Testis (tissue), 5 donors: ENCODE measurements at places on chromosomes 6 and 20.
A peak's percentile ranks its signal among the peaks of the same experiment; 100 is the strongest.

DNA sequence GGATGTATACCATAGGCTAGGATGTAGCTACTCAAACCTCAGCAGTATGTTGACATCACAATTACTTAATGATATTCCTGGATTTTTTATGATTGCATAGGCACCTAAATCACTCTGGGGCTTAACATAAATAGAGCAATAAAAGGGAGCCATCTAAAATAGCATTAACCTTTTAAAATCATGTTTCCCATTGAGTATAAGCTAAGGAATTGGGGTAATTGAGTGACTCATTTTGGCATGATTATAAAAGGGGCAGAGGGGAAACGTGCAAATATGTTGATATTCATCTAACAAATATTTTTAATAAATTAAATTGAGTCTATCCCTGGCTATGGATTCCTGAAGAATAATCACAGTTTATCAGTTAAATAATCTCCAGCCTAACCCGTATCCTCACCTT, 74.0 kb upstream of the ADGRF1 start:
- no peak for DNase-seq

DNA sequence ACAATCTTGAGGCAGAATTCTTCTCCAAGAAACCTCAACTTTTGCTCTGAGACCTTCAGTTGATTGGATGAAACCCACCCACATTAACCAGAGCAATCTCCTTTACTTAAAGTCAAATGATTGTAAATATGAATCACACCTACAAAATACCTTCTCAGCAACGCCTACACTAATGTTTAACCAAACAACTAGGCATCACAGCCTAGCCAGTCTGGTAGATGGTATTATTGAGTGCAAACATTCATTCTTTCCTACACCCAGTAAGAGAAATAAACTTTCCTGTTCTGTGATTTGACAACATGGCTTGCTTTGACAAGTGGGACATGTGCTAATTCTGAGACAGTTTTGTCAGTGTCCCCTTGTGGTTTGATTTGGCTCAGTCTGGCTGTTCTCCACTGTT, 252.2 kb downstream of the HACE1 start:
- DNase-seq, result no peak

DNA sequence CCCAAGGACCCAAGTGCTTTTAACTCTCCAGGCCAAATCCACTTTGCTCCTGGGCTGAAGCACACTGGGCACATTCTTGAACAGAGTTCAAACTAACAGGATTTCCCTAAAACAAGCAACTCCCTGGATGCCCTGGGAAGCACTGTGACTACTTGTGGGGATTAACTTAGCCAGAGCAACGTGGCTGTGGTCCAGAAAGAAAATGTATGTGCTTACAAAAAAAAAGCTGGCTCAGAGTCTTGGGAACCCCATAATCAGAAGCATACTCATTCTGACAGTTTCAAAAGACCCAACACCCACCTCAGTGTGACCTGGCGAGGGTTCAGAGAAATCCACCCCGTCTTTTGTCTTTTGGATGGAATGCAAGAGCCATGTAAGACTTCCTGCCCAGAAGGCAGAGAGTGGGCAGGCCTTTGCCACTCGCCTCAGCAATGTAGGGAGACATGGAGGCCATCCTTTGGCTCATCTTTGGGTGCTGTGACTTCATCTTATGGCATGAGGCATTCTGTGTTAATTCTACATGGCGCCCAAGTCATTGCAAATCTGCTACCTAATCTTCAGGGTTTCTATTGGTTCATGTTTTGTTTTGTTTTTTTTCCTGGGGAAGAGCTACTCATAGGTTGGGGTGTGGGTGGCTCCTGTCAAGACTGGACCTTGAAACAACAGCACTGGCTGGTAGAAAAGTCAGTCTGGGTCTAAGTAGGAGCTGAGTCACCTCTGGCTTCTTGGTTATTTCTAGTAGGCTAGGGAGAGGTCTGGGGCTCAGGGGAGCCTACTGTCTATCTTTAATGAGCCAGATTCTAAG, 248.6 kb upstream of the SUPT3H start:
- no peak for DNase-seq

DNA sequence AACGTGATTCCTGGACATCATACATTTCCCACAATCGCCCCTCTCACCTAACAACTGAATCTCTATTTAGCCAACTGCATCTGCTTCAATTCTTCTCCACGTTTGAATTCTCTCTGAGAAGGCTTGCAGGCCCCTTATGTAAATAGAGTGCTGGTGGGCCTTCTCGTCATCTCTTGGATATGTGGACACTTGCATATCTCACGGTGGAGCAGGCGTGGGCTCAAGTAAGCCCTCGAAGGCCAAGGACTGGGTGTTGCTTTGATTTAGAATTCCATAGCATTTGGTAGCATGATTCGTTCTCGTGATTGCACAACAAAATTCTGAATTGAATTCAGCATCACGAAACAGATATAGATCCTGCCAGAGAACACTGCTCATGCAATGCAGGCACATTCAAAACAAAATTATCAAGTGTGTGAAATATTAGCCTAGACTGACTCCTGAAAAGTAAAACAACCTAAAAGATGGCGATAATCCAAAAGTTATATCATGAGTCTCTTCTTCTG, 613.6 kb downstream of the TFAP2A start:
- DNase-seq, result no peak

DNA sequence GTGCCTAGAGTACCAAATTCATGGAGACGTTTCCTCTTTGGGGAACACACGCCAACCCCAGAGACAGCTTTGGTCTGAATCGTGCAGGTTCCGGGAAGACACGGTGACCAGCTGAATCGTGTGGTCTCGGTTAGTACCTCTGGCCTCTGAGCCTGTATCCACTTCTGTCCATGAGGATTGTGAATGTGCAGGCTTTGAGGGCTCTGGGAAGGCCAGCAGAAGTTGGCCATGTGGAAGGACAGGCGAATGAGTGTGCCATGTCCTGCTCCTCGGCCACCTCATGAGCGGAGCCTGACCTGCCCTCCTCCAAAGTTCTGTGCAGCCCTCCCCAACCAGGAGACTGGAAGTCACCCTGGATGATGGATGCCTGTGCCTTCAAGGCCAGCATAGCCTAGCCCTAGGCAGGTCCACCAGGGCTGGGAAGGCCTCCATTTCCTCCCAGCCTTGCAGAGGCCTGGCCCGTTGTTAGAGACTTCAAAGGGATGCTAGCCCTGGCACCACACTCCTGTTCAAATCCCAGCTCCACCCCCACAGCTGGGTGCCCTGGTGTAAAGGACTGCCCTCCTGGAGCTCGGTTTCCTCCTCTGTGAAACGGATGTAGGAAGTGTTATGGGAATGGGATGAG, 1.7 kb upstream of the TMEM74B start:
- DNase-seq, result no peak

DNA sequence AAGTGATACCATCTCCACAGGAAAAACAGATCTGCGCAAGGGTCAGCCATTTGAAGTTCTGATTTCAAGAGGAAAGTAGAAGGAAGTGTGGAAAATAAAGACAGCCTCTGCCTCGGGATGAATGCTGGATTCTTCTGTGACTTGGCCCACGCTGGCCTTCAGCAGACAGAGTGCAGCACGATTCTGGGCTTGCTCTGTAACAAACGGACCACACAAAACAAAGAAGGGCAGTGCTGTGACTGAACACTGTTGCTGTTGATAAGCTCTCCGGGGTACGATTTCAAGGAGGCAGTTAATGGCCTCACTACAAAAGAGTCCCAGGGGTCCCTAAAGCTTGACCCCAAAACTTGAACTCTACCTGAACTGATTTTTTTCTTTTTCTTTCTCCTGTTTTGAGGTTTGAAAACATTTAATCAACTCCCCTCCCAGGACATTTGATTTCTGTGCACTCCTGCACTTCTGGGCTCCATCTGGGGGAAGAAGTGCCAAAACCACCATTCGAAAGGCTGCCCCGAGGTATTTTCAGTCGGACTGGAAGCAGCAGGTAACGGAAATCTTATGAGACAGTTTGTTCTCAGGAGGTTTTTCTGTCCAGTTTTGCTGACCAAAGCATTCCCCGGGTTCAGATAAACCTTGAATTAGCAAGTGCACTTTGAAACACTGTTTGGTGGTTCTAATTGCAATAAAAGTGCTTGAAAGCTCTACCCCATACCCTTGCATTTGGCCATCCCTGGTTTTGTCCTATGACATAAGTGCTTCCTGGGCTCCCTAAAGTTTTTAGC, 189.6 kb downstream of the MYLK4 start:
- DNase-seq, result peak; percentile 34

DNA sequence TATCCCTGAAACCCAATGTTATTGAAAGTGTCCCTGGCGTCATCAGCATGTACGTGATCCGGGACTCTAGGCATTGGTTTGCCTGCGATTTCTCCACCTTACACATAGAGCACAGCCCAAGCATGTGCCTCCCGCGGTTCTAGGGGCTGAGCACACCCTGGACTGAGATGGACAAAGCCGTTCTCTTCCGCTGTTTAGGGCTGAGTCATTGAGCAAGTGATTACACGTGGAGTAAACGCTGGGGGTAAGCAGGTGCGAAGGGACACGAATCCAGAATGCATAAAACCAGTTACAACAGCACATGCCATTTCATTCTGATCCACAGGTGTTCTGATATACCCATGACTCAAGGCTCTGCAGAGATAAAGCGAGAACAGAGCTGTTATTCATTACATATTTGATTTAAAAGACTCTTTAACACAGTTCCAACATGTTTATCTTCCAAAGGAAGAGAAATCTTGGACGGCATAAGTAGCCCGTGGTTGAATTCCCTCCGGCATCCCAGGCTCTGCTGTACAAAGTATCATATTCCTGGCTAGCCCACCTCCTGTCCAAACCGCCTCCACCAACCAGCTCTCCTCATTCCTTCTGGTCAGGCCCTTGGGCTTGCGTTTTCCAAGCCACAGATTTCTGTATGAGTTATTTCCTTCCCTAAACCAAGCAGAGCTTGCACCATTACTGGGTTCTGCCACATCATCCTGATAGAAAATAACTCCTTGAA, 36.1 kb upstream of the THBS2 start:
- DNase-seq, result no peak

DNA sequence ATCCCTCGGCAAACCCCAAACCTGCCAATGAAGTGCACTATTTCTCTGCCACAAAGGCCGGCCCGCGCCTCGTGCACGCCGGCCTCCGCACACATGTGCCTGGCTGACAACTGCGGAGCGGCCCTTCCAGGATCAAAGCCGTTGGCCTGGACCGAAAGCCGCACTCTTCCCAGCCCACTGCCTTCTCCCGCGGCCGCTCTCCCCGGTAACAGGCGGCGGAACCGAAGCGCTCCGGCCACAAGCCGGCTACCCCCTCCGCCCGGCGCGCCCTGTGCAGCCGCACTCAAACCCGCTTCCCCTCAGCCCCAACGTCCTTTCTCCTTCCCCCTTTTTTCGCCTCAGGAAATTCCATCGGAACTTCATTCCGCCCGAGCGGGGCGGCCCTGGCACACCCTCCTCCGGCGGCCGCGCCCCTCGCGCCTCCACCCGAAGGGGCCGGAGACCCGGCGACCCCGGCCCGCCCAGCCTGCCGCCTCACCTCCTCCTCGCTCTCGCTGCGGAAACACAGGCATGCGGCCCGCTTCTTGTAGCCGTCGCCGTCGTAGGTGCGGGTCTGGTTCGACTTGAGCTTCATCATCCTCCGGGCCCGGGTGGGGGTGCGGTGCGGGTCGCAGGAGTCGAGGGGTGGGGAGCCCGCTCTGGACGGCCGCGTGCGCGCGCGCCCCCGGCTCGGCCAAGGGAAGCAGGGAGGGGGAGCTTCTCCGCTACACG, 528 bp downstream of the NUDT3 start:
- peak; percentile 73 for DNase-seq

DNA sequence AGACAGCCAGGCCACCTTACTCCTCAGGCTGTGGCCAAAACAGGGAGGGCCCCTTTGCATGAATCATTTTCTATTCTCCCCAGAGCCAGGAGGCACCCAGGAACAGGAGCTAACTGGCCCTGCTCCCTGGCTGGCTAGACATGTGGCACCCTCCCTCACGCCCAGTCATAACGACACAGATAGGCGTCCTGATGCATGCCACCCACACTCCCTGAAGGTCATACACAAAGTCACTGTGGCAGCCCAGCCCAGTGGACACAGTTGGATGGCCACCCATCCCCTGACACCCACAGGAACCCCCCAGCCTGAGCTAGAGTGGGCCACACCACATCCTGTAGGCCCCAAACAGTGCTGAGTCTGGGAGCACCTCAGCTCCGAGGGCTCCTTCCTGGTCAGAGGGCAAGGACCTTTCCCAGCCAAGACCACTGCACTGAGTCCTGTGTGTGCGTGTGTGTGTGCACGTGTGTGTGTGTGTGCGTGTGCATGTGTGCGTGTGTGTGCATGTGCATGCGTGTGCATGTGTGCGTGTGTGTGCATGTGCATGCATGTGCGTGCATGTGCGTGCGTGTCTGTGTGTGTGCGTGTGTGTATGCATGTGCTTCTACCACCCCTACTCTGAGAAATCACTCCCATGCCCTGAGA, 21.6 kb downstream of the TFEB start:
- DNase-seq, result peak; percentile 80

- DNase-seq, result no peak
These were observed 113.7 kb downstream of the TRIM27 start for GRCh38 chr6:28809947-28810658.

GRCh38 chr6:121482004-121482693, 46.7 kb downstream of the GJA1 start:
- DNase-seq, result no peak

DNA sequence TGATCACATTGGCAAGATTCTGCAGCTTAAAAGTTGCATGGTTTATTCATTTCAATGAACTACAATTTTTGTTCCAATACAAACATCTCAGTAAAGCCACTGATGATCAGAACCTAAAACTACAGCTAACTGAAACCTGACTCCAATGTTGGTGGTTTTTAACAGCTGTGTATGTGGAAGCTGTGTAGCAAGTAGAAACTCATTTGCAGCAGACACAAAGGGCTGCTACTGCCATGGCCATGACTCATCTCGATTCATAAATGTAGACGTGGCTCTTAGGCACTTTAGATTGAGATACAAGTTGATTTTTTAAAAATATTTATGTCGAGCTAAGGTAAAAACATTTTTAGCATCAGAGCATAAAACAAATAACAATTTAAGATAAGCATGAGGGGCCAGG, 19.5 kb upstream of the MAP3K4 start:
- DNase-seq, result no peak

DNA sequence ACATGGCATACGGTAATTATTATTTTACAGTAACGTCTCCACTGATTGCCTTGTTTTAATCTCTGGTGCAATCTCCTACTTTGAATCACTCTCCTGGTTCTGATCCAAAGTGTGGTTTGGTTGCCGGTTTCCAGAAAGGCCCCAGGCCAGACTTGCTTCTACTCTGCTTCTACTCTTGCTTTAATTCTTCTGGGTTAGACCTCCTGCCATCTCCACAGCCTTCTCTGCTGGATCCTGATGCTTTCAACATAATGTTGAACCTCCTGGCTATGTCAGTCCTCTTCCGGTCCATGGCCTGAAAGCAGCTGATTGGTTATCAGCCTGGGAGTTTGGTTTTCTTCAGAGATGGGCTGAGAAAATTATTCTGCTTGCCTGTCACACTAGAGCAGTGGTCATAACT, 266.5 kb upstream of the RIMS1 start:
- no peak for DNase-seq

- DNase-seq, result peak; percentile 26
These were observed 354.4 kb upstream of the RSPO3 start for GRCh38 chr6:126764104-126764503.

DNA sequence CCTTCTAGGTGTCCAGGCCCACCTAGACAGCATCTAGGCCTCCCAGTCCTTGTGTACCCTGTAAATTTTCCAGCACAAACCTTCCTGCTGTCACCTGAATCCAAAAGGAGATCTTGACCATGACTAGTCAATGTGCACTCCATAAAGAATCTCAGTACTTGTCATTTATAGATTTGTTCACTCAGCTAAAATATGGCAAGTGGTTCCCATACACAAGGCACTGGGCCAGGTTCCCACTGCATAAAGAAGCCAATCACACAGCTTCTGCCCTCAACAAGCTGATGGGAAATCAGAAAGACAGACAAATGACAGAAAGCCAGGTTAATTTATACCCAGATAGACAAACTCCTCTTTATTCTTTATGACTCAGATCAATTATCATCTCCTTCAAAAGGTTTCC, 526.8 kb downstream of the CD83 start:
- DNase-seq, result no peak
